Cardiac muscle cell (in vitro differentiated cells and primary cell): ENCODE measurements at places on chromosomes 13 and 19. TPM values are rescaled to one million over a fixed set of nuclear protein-coding genes. Genes with fewer than 3 reads are reported as not detected.

DNA sequence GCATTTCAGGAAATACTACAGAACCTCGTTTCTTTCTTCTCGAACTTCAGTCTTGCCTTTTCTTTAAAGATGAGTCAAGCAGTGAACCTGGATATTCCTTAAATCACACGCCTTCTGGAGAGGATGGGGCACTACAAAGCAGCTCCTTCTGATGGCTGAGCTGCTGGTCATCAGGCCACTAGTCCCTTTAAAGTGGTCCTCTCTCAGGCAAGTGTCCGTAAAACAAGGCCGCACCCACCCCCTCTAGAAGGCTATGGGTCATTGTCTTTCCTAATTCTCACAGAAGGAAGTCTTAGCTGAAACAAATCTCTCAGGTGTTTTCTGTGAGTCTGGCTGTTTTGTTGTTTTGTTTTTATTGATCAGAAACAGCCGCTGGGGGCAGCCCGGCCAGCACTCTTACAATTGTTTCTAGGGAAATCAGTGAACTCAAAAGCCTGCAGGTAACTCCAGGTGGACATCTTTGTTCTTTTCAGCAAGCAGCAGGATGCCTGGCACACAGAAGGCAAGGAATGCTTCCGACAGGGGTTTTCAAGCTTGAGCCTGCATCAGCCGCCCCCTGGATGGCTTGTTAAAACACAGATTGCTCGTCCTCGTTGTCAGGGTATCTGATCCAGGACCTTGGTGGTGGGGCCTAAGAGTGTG, 45.4 kb downstream of the MBNL2 start:
- no peak overlapping the region for H3K4me3 ChIP-seq
- peaks cover 19% of the 10 kb centered on the region for H3K4me1 ChIP-seq
- no peak for DNase-seq
- H3K36me3 ChIP-seq = no peaks in the 10 kb centered on the region

GRCh38 chr13:77250975-77251374, 75.9 kb downstream of the MYCBP2 start:
- no peaks in the 10 kb centered on the region for H3K36me3 ChIP-seq
- no peak overlapping the region for H3K4me3 ChIP-seq
- no peaks in the 10 kb centered on the region for H3K4me1 ChIP-seq
- no peak overlapping the region for H3K27ac ChIP-seq
- DNase-seq = no peak
- no peaks in the 10 kb centered on the region for H3K27me3 ChIP-seq

DNA sequence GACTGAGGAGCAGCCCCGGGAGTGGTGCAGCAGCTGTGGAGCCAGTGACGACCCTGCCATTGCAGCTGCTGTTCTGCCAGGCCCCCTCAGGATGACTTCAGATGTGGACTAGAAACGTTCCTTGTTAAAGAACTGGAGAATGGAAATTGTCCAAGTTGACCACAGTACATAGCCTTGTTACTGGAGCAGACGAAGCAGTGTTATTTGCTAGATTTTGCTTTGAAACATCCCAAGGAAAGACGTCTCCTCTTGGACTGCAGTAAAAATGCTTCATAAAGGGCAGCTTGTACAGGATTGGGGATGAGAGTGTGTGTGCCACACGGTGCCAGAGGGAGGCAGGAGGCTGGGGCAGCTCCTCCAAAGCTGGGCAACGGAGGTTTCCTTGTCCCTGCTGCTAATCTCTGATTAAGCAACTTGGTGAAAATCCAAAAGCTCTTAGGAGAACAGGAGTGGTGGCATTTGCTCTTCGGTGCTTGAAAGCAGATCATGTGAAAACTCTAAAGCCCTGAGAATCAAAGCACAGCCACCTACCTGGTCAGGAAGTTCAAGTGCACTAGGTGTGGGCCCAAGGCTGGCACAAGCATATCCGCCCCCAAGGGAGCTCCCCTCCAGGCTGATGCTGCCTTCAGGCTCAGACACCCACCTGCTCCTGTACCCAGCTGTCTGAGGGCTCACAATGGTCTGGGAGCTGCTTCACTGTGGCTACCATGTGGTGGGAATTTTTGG, 34.5 kb downstream of the SHISA2 start:
- H3K4me3 ChIP-seq = no peak overlapping the region
- H3K36me3 ChIP-seq = no peaks in the 10 kb centered on the region
- H3K4me1 ChIP-seq = peaks cover 22% of the 10 kb centered on the region

DNA sequence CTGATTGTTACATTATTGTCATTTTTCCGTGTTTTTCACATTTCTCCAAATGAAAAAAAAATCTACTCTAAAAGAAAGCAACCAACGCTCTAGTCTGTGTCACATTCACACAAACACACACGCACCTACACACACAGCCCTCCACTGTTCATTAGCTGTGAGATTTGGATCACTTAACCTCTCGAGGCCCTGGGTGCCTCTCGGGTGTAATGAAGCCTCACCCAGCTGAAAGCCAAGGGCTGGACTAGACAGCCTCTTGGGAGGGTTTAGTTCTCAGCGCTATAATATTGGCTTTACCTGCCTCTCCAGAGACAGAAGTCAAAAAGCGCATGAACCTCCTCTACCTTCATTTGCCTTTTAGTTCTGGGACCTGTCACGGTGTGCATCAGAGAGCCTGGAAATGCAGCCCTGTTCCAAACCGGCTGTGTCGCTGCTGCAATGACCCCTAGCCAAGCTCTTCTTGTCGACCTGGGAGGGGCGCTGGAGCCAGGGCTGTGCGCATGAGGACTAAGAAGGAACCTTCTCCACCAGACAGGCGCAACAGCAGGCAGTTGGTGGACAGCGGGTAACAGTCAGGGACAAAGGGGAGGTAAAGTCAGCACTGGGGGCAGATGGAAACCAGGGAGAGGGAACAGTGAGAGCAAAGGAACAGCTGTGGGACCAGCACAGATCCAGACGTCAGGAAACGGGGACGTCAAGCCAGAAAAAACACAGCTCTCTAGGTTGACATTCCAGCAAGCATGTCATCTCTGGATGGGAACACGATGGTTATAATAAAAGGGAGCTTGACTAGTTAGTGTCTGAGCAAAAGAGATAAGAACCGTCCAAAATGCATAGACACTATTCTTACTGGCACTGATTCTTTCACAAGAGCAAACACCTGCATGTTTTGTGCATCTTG, 375.9 kb downstream of the EFNB2 start:
- no peaks in the 10 kb centered on the region for H3K4me1 ChIP-seq
- H3K4me3 ChIP-seq = no peak overlapping the region
- no peaks in the 10 kb centered on the region for H3K36me3 ChIP-seq
- H3K27ac ChIP-seq = no peak overlapping the region
- no peaks in the 10 kb centered on the region for H3K27me3 ChIP-seq
- no peak for DNase-seq

DNA sequence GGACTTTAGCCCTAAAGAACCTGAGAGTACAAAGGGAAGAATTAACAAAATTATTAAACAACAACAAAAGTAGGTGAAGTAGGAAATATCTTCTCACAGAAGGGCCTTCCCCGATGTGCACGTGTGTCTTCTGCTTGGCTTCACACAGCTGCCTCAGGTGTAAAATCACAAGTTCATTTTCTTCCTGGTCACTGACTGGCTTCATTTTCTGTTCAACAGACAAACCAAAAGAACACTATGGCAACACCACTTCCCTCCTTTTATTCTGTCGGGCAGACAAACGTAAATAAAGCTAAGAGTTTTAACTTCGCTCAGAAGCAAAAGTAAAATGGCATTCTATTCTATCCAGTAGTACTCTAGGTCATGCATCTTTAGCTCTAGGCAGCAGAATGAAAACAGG, 140.9 kb downstream of the TBC1D4 start:
- H3K27me3 ChIP-seq = no peaks in the 10 kb centered on the region
- H3K36me3 ChIP-seq = peaks cover 24% of the 10 kb centered on the region
- no peak overlapping the region for H3K4me3 ChIP-seq
- DNase-seq = no peak

- H3K4me1 ChIP-seq = no peaks in the 10 kb centered on the region
- no peak overlapping the region for H3K27ac ChIP-seq
These were observed 57.5 kb downstream of the GPC6 start for GRCh38 chr13:93284064-93284463.

CYP2F1 gene
- not detected in 2 replicates for total RNA-seq

- H3K27me3 ChIP-seq = no peaks in the 10 kb centered on the region
- no peak overlapping the region for H3K27ac ChIP-seq
- DNase-seq = no peak
- no peak overlapping the region for H3K4me3 ChIP-seq
These were observed 115.2 kb upstream of the ARGLU1 start for GRCh38 chr13:106683179-106683578.

RXFP2 gene
- not detected in 2 replicates for total RNA-seq

KANK2 gene
- total RNA-seq = 73.0 and 106 TPM in 2 replicates

RFPL4AL1 gene
- not detected in 2 replicates for total RNA-seq

DNA sequence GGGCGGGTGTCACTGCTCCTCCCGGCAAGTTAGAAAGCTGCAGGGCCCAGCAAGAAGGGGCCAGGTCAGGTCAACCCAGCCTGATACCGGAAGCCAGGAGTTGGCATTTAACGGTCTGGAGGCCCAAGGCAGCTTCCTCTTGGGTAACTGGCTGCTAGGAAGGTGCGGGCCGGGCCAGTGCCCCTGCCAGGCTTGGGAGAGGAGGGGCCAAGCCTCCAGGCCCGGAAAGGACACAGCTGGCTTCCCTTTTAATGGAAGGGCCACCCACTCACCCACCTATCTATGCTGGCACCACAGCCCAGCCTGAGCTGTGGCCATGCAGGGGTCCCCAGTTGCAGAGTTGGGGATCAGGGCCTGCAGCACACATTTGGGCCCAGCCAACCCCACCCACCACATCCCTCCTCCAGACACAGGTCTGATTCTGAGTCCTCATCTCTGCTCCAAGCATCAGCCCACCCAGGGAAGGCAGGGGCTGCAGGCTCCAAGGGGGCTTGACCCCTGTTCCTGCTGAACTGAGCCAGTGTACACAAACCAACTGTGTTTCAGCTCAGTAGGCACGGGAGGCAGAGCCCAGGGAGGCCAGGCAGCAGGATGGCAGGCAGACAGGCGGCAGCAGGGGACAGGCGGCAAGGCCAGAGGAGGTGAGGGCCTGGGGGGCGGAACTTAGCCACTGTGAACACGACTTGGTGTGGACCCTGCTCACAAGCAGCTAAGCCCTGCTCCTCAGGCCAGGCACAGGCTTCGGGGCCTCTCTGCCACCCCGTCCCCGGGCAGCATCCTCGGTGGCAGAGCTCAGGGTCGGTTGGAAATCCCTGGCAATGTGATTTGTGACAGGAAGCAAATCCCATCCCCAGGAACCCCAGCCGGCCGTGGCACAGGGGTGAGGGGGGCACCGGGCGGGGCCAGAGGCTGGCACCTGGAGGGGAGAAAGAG, 40.8 kb downstream of the ZSWIM4 start:
- H3K4me3 ChIP-seq = no peak overlapping the region
- H3K36me3 ChIP-seq = peaks cover 3% of the 10 kb centered on the region
- DNase-seq = no peak
- H3K4me1 ChIP-seq = no peaks in the 10 kb centered on the region
- H3K27me3 ChIP-seq = no peaks in the 10 kb centered on the region
- no peak overlapping the region for H3K27ac ChIP-seq

CEACAM21 gene
- 2.8 and 4.4 TPM in 2 replicates for total RNA-seq

CPB2 gene
- total RNA-seq = not detected in 2 replicates

DNA sequence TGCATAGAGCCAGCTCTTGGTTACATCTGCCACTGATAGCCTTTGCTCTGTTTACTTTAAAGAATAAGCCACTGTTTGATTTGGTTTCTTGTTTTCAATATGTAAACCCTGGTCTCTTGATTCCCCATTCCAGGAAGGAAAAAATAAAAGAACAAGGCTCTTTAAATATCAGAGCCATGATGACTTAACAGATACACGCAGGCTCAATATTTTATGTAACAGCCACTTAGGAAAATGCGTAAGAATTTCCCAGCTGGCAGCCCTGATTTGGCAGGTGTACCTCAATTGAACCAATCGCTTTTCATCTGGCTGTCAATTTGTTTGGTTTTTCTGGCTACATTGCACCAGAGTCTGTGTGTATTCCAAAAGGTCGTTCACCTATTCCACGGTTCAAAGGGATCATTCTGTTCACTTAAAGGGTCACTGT, 65.6 kb downstream of the IRS2 start:
- no peak for DNase-seq
- H3K4me3 ChIP-seq = no peak overlapping the region
- H3K36me3 ChIP-seq = no peaks in the 10 kb centered on the region
- H3K4me1 ChIP-seq = no peaks in the 10 kb centered on the region

RAVER1 gene
- 46.9 and 56.2 TPM in 2 replicates for total RNA-seq

DNA sequence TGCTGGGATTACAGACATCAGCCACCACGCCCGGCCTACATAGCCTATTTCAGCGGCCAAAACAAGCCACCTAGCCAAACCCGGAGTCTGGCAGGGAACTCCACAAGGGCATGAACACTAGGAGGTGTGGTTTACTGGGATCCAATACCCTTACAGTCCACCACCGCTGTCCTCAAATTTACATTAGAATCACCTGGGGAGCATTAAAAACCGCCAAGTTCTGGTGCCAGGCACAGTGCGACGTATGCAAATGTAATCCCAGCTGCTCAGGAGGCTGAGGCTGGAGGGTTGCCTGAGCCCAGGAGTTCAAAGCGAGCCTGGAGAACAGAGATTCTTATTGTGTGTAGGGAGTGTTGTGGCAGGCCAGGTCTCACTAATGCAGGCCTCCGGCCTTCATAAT, 4.2 kb upstream of the AP1M1 start:
- peaks cover 25% of the 10 kb centered on the region for H3K36me3 ChIP-seq
- no peak for DNase-seq
- peaks cover 6% of the 10 kb centered on the region for H3K4me1 ChIP-seq
- no peak overlapping the region for H3K27ac ChIP-seq
- no peaks in the 10 kb centered on the region for H3K27me3 ChIP-seq

DNA sequence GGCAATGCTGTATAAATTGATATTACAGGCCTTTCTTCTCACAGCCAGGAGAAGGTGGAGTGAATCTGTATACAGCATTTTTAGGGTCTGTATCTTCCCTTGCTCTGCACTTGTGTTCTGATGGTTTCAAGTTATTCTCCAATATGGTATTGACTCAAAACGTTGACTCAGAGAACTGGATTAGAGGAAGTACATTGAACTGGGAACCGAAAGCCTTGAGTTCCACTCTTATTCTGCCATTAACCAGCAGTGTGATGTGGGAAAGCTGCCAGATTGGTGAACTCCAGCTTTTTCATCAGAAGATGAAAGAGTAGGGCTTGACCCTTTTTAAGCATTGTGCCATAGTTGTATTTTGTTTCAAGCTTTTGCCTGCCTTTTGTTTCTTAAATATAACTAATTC, 167.7 kb downstream of the SPRY2 start:
- no peak for DNase-seq
- H3K27me3 ChIP-seq = no peaks in the 10 kb centered on the region
- H3K4me1 ChIP-seq = peaks cover 6% of the 10 kb centered on the region
- H3K27ac ChIP-seq = no peak overlapping the region
